ENCODE measurements at places on chromosomes 1 and 21.

GRCh38 chr1:8368956-8369639 is 51.2 kb downstream of the SLC45A1 start:
- DNase-seq, result no peak

- DNase-seq, result peak; percentile 33
These were observed 67.7 kb downstream of the MACF1 start for GRCh38 chr1:39272027-39272797.

DNA sequence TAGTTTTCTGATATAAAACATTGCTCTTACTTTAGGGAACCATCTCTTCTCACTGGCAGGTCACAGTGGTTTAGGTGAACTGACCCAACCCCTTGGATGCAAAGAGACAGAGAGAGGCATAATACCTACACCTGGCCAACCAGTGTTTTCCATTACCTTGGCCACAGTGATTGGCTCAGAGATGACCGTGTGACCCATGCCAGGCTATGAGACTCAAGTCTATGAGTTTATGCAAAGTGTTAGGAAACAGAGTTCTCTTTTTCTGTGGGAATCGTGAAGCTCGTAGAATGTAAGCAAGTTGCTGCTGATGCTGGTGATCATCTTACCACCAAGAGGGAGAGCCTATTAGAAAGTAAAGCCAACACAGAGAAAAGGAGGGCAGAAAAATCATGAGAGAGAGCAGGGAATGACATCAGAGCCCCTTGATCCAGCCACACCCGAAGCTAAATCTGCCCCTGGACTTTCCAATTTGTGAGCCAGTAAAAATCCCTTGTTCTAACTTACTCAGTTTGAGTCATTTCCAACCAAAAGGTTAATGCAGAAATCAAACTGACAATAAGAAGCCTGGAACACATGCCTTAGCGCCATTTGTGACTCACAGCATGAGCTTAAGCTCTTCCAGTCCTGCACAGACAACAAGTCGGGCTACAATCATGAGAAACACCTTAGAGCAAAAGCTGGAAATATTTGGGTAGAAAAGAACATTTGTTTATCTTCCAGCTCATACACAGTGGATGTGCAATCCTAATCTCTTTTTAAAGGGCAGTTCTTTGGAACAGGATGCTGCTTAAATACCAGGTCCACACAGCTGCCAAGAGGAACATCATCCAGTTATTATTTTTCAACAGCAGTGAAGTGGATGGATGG is 81.3 kb upstream of the KAZN start:
- no peak for DNase-seq

DNA sequence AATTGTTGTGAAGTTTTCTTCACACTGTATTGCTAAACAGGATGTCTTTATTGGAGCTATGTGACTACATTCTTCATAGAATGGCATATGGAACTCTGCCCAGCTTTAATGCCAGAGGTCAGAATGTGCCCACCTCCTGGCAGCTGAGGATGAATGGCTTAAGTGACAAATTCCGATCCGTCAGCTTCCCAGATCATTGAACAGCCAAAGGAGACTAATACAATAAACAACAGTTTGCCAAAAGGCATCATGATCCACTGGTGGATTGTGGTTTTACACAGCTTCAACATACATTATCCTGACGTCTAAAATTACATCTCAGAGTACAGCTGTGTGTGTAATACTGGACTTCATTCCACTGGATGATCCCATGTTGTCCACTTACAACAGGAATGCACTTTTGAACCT is 68.7 kb upstream of the C1orf105 start:
- no peak for DNase-seq

GRCh38 chr1:165637427-165637826 is 6.4 kb downstream of the MGST3 start:
- DNase-seq, result no peak

GRCh38 chr1:102089791-102090190 is 93.1 kb upstream of the OLFM3 start:
- DNase-seq, result no peak

DNA sequence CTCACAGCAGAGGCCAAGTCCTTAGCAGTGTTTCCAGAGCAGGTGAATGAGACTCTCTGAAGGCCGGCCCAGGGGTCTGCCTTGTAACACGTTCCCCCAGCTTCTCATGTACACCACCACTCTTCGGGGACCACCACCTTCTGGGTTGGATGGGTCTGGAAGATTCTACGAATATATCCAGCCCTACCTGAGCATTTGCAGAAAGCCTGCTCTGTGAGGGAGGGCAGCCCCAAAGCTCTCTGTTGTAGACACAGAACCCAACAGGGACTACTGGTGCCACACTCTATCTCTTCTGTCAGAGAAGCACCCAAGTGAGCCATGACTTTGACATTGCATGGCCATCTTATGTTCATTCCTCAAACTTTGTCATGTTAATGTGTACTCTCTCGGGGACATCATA is 61.8 kb downstream of the CD247 start:
- DNase-seq, result no peak

GRCh38 chr1:33094971-33095604 is 14.1 kb downstream of the AZIN2 start:
- peak; percentile 25 for DNase-seq

DNA sequence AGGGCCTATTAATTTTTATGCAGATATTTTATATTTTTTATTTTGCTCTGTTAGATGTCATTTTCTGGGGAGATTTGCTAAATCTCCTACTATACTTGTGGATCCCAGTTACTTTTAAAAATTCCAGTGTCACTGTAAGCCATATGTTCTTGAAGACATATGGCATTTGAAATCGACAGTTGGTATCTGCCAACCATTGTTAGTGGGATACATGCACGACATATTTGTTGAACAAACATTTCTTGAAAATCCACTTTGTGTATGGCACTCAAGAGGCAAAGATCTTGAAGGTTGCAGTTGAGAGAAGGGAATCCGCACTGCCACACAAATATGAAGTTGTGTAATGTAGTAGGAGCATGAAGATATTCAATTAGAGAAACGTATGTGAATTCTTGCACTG is 287.7 kb downstream of the HHAT start:
- DNase-seq, result no peak

- peak; percentile 76 for DNase-seq
These were observed 200.4 kb downstream of the NRIP1 start for GRCh38 chr21:14864211-14865021.

GRCh38 chr1:182337736-182338571 is 53.6 kb downstream of the GLUL start:
- no peak for DNase-seq

DNA sequence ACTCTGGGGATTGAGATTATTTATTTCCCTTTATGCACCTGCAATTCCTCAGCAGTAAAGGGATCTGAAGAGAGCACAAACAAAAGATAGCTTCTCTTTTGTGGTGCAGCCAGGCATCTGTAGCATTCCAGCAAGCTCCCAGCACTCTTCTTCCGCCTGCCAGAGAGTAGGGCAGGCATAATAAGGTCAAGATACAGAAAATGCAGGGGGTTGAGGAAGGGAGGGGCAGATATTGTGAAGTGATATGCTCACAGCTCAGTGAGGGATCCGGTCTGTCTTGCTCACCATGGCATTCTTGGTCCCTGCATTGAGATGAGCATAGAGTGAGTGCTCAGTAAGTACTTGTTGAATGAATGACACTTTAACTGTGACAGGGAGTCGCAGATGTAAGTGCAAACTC is 23.9 kb downstream of the FASLG start:
- DNase-seq, result no peak

DNA sequence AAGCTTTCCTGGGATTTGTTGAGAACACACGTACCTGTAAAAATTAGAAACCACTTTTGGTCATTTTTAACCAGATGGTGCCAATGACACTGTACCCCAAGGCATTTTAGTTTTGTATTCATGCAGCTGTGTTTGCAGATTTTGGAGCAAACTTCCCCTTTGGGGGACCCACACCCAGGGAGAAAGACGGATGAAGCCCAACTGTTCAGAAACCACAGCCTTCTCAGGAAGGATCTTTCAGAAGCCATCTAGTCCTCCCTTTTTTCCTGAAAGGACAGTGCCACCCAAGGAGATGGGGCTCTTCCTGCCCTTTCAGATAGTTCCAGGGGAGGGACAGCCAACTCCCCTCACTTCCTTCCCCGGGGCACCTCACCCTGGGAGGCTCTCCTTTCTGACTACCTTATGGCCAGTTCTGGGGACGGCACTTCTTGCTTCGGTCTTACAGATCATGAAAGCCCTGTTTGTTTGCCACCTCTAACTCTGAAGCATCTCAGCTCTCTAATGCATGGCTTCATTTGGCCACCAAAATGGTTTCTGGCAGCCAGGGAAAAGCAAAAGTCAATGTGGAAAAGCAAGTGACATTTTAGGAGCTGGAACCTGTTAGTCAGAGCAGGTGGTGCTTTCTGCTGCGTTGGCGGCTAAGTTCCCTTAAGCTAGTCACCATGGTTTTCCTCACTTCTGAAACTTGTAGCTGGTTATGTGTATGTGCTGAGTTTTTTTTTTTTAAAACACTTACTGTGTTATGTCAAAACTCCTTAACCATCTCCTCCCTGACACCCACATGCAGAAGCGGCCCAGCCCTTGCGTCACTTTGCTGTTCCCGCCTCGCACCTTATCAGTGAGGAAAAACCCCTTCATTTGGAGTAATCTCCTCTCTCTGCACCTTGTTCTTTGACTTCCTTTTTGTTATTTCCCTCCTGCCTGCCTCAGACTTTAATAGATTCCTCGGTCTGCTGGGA is 10.1 kb downstream of the TMCC2 start:
- DNase-seq, result peak; percentile 36

DNA sequence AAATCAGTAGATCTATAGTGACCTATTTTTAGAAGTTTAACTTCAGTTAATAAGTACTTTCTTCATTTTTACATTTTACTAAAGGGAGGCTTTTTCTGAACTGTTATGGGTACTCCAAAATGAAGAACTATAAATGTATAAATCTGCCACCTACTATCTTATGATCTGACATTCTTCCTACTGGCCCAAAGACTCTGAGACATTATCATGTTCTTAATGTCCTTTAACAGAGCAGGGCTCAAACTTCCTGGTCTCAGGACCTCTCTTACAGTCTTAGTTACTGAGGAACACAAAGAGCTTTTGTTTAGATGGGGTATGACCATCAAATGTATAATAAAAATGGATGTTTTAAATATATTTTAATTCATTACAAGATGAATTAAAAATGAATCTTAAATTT is 8.9 kb downstream of the TRIM33 start:
- no peak for DNase-seq

GRCh38 chr1:219120624-219121544 is 52.8 kb upstream of the LYPLAL1 start:
- DNase-seq, result no peak

GRCh38 chr1:62397301-62397700 is 39.5 kb upstream of the USP1 start:
- no peak for DNase-seq

GRCh38 chr1:50300297-50300696 is 122.9 kb downstream of the DMRTA2 start:
- no peak for DNase-seq

- no peak for DNase-seq
These were observed 9.9 kb downstream of the KCNJ15 start for GRCh38 chr21:38266732-38267131.

GRCh38 chr1:88169139-88169538 is 514.9 kb upstream of the PKN2 start:
- no peak for DNase-seq

GRCh38 chr1:64955097-64956009 is 11.0 kb downstream of the JAK1 start:
- DNase-seq, result no peak

DNA sequence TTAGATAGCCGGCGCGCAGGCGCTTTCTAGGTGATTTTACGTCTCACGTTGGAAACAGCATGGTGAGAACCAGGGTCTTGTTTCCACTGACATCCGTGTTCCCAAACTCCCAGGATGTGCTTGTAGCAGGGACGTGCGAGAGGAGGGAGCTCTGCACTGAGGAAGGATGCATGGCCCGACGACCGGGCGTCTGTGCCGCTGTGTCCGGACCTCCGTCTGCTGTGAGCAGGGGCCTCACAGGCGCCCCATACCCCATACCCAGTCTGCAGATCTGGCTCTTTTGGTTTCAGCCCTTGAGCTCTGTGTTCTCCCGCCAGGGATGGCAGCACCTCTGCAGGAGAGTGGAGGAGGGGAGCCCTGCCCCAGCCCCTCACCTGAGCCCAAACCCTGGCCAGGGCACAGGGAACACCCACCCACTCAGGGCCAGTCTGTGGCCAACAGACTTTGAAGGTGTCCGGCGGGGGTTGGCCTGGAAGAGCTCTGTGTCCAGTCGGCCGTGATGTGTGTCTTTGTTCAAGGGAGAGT is 67.2 kb upstream of the COL6A1 start:
- DNase-seq, result no peak

All from hippocampal formation (tissue), 2 donors.